OCI-LY7 (cell line): ENCODE measurements at places on chromosomes 4 and X.

- no peak for DNase-seq
Measured at GRCh38 chr4:107318078-107318477, 282.0 kb upstream of the DKK2 start.

GRCh38 chrX:72069350-72070160 is 62.2 kb downstream of the RTL5 start:
- DNase-seq: no peak

DNA sequence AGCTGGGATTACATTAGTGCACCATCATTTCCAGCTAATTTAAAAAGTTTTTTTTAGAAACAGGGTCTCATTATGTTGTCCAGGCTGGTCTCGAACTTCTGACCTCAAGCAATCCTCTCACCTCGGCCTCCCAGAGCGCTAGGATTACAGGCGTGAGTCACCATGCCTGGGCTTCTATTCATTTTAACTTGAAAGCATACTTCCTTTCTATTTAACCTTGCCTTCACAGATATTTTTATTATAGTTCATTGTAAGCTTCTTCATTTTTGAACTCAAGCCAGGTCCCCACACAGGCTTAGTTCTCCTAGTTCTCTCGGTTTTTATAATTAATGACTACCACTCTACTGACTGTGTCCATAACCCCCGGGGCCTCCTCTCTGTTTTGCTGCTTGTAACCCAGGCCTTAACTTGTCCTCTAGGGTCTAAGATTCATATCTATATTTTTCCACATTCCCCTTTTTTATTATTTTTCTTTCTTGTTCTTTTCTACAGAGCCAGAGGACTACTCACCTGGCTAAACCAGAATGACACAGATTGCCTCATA is 50.7 kb downstream of the SNX12 start:
- DNase-seq: no peak

- no peak for DNase-seq
Measured at GRCh38 chrX:39848243-39848642, 249.5 kb downstream of the BCOR start.

GRCh38 chr4:137651128-137651527 is 118.8 kb upstream of the PCDH18 start:
- DNase-seq: no peak

GRCh38 chr4:55004831-55005230 is 120.6 kb downstream of the KDR start:
- no peak for DNase-seq
